ENCODE measurements at places on chromosomes 7 and 10.

GRCh38 chr7:71871446-71871845 lies 540.7 kb downstream of the CALN1 start:
- H3K27ac ChIP-seq = no peak overlapping the region
- no peaks in the 10 kb centered on the region for H3K4me1 ChIP-seq
- no peaks in the 10 kb centered on the region for H3K27me3 ChIP-seq
- no peak for DNase-seq

GRCh38 chr10:23376229-23376655 lies 31.6 kb upstream of the C10orf67 start:
- DNase-seq = no peak
- no peak overlapping the region for H3K4me3 ChIP-seq
- no peaks in the 10 kb centered on the region for H3K4me1 ChIP-seq
- no peaks in the 10 kb centered on the region for H3K27me3 ChIP-seq

- DNase-seq = peak; percentile 46
- H3K36me3 ChIP-seq = no peaks in the 10 kb centered on the region
- no peak overlapping the region for H3K27ac ChIP-seq
- no peaks in the 10 kb centered on the region for H3K4me1 ChIP-seq
- no peaks in the 10 kb centered on the region for H3K27me3 ChIP-seq
- peak overlapping the region; percentile 85 for H3K4me3 ChIP-seq
These were observed 1.3 kb downstream of the ZNRF2 start for GRCh38 chr7:30285536-30286284.

- H3K36me3 ChIP-seq = no peaks in the 10 kb centered on the region
- H3K27ac ChIP-seq = no peak overlapping the region
- no peaks in the 10 kb centered on the region for H3K4me1 ChIP-seq
These were observed 6.1 kb downstream of the CHRM2 start for GRCh38 chr7:136874393-136875032.

DNA sequence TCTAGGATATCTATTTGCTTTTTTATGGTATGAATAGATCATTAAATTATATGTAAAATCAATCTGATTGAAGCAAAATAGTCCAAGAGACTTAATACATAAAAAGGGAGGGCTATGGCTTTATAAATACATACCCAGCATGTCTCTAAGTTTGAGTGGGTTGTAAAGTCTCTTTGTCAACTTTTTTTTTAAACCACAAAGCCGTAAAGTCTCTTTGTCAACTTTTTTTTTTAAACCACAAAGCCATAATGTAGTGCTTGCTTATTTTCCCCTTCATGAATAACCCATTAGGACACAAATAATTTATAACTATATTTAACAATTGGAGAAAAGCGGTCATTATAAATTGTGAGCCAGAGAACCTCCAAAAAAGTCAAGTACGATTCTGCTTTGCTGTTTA lies 5.7 kb downstream of the HECTD2 start:
- no peak overlapping the region for H3K27ac ChIP-seq
- DNase-seq = no peak

- H3K4me1 ChIP-seq = no peaks in the 10 kb centered on the region
- H3K27ac ChIP-seq = no peak overlapping the region
These were observed 94.1 kb upstream of the TMEM26 start for GRCh38 chr10:61547297-61547696.

DNA sequence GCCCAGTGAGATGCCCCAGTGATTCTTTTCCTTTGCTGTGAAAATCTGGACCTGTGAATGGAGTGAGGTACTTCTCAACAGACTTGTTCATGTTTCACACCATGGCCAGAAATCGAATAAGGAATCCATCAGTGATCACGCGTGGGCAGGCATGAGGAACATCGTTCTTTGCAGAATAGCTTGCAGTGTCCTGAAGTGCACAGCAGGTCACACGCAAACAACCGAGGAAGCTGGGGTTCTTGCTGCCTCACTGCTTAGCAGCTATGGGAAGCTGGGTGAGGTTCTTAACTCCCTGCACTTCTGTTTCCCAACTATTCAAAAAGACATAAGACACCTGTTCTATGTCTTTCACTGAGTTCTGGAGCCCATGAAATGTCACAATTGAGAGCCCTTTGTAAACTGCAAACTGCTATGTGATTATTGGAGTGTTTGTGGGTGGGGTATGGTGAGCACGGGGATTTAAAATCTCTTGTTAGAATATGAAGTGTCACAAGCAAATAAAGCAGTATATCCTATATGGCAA lies 253.4 kb downstream of the KIAA1217 start:
- no peak overlapping the region for H3K27ac ChIP-seq
- H3K4me1 ChIP-seq = 0 out of 2 replicates have a peak, but pooled peaks cover 2% of the 10 kb centered on the region
- H3K4me3 ChIP-seq = no peak overlapping the region
- no peak for DNase-seq

DNA sequence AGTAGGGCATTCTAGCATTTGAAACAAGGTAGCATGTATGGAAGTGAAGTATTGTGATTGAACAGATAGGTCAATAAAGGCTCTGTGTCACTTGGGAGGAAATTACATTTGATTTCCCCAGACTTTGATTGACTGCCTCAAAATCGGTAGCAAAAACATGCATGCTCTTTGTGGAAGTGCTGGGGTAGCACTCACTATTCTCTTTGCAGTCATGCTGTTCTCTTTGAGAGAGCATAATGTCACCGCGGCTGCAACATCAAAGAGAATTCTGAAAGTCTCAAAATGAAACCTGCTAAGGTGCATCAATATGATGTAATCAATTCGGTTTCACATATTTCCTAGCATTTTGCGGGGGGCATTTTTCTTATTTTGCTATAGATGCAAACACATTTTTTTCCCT lies 64.2 kb downstream of the ARMC3 start:
- no peaks in the 10 kb centered on the region for H3K27me3 ChIP-seq
- no peaks in the 10 kb centered on the region for H3K4me1 ChIP-seq
- DNase-seq = no peak
- H3K36me3 ChIP-seq = no peaks in the 10 kb centered on the region
- H3K4me3 ChIP-seq = no peak overlapping the region

DNA sequence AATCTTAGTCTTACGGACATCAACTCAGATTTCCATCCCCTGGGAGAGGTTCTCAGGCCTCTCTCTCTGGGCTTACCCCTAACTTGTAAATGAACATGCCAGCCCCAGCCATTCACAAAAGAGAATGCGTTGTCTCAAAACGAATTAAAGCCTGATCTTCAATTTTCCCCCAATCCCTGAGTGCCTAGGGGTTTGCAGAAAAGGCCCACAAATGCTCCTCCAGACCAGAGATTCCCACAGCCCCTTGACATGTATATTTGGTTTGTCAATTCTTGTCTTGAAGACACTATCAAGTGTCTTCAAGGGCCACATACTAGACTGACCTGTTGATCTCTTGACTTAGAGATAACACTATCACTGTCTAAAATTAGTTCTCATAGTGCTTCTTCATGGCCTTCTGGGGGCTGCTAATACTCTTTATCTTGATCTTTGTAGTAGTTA lies 11.9 kb upstream of the HOXA13 start:
- DNase-seq = no peak
- no peak overlapping the region for H3K27ac ChIP-seq
- H3K4me1 ChIP-seq = no peaks in the 10 kb centered on the region
- no peak overlapping the region for H3K4me3 ChIP-seq

DNA sequence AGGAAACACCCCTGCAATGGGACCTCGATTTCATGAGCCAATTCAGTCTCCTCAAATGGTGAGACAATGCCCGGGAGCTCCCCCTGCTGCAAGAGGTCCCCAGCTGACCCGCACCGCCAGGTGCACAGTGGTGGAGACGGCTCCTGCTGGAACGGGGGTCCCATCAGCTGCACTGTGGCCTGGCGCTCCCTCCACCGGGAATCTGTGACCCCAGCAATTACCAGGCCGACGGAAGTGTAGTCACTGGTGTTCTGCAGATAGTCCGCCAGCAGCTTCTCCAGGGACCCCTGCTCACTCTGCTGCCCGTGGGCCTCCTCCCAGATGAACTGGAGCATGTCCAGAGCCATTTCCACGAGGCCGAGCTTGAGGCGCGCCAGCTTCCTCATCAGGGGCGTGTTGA lies 64.9 kb upstream of the NKX6-2 start:
- DNase-seq = peak; percentile 34
- H3K36me3 ChIP-seq = no peaks in the 10 kb centered on the region
- no peaks in the 10 kb centered on the region for H3K27me3 ChIP-seq
- H3K4me3 ChIP-seq = no peak overlapping the region
- H3K27ac ChIP-seq = no peak overlapping the region
- H3K4me1 ChIP-seq = no peaks in the 10 kb centered on the region

- no peaks in the 10 kb centered on the region for H3K4me1 ChIP-seq
- no peak overlapping the region for H3K27ac ChIP-seq
- no peaks in the 10 kb centered on the region for H3K36me3 ChIP-seq
- H3K4me3 ChIP-seq = no peak overlapping the region
These were observed 199.4 kb upstream of the NPVF start for GRCh38 chr7:25427721-25428120.

GRCh38 chr10:124301736-124302135 lies 117.0 kb downstream of the OAT start:
- H3K4me3 ChIP-seq = no peak overlapping the region
- H3K27ac ChIP-seq = no peak overlapping the region
- H3K36me3 ChIP-seq = peaks cover 6% of the 10 kb centered on the region
- no peak for DNase-seq
- no peaks in the 10 kb centered on the region for H3K4me1 ChIP-seq

- H3K36me3 ChIP-seq = no peaks in the 10 kb centered on the region
- H3K27me3 ChIP-seq = no peaks in the 10 kb centered on the region
- no peak for DNase-seq
These were observed 10.1 kb upstream of the HPS1 start for GRCh38 chr10:98456686-98457482.

- no peaks in the 10 kb centered on the region for H3K36me3 ChIP-seq
- no peak overlapping the region for H3K27ac ChIP-seq
These were observed 717.6 kb downstream of the GRM8 start for GRCh38 chr7:126535176-126535575.

DNA sequence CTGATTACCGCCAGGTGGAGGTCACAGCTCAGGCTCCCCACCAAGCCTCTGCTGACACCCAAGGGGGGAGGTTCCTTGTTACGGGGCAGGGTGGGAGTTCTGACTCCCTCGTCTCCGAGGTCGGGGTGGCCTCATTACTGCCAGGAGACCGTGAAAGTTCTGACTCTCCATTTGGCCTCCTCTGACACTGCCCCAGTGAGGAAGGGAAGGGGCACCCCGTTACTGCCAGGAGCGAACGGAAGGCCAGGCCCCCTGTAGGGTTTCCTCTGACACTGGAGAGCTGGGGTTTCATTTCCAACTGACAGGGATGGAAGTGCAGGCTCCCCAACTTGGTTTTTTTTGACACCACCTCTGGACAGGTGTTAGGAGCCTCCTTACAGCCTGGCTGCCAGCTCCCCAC lies 138.1 kb upstream of the EEPD1 start:
- no peaks in the 10 kb centered on the region for H3K27me3 ChIP-seq
- no peaks in the 10 kb centered on the region for H3K4me1 ChIP-seq
- no peak overlapping the region for H3K4me3 ChIP-seq
- DNase-seq = no peak
- no peaks in the 10 kb centered on the region for H3K36me3 ChIP-seq
- H3K27ac ChIP-seq = no peak overlapping the region

GRCh38 chr7:87567052-87567451 lies 33.6 kb downstream of the ABCB1 start:
- H3K27me3 ChIP-seq = no peaks in the 10 kb centered on the region
- H3K4me1 ChIP-seq = peaks cover 3% of the 10 kb centered on the region
- no peak overlapping the region for H3K4me3 ChIP-seq

DNA sequence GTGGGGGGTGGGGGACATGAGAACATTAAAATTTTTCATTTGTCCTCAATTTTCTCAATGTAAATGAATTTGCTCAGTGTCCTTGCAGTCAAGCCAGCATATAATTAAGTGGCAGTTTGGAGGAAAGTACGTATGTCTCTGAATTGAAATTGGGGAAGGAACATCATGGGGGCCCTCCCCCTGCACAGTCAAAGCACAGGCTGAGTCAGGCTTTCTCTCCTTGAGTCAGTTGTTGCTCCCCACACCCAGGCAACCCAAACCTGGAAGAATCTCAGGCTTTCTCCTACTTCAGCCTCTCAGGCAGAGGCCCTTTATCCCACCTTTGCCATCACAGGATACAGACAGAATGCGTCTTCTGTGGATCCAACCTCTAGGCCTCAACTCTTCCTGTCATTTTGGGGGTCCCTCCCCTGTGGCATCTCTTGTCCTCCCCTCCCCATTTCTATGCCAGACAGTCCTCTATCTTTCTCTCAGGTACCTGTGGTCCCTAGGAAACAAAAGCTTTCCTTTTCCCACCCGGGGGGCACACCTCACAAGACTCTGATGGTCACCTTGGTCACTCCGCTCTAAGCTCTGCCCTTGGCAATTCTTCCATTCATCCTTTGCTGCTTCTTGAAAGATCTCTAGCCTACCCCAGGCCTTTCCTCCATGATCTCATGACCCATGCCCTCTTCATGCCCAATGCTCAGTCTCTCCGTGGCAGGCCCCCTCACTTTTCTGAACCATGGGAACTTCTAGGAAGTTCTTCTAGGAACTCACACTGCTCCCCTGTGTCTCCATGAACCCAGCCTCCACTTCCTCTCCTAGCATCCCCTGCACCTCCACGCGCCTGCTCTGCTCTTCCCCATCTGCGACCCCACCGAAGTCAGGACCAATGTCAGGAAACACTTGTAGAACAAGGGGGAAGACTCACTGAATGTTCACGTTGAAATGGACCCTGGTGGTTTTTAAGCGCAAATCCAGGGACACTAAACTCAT lies 40.4 kb downstream of the CREB3L2 start:
- no peak for DNase-seq
- peaks cover 30% of the 10 kb centered on the region for H3K36me3 ChIP-seq
- H3K4me3 ChIP-seq = no peak overlapping the region
- no peaks in the 10 kb centered on the region for H3K27me3 ChIP-seq

DNA sequence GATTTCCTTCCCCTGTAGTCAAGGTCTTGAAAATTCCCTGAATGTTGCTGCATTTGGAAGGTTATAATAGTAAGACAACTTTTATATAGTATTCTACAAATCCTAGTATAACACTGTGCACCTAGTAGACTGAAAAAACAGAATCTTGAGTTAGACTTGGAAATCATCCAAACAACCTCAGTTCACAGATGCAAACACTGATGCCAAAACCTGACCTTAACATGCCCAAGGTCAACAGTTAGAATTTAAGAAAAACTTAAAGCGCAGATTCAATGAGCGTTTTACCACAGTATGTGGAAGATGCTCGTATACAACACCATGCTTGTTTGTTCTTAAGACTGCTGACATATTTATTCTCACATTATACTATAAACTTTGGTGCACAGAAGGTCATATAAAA lies 3.0 kb downstream of the PIP4K2A start:
- no peaks in the 10 kb centered on the region for H3K36me3 ChIP-seq
- H3K27ac ChIP-seq = no peak overlapping the region
- H3K4me3 ChIP-seq = no peak overlapping the region
- no peaks in the 10 kb centered on the region for H3K27me3 ChIP-seq

- no peak for DNase-seq
- no peaks in the 10 kb centered on the region for H3K4me1 ChIP-seq
- H3K36me3 ChIP-seq = peaks cover 10% of the 10 kb centered on the region
- H3K4me3 ChIP-seq = no peak overlapping the region
- H3K27me3 ChIP-seq = no peaks in the 10 kb centered on the region
These were observed 7.8 kb upstream of the KLF6 start for GRCh38 chr10:3792710-3793219.

DNA sequence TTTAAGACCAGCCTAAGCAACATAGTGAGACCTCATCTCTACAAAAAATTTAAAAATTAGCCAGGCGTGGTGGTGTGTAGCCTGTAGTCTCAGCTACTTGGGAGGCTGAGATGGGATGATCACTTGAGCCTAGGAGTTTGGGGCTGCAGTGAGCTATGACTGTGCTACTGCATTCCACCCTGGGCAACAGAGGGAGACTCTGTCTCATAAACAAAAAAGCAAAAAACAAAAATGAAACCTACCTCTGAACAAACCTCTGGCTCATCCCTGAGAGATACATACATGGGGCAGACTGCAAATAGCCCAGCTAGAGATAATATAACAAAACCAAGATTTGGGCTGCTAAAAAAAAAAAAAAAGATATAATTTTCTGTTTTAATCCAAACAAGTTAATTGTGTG lies 19.5 kb downstream of the C10orf67 start:
- no peak overlapping the region for H3K4me3 ChIP-seq
- no peak for DNase-seq
- no peak overlapping the region for H3K27ac ChIP-seq
- H3K4me1 ChIP-seq = no peaks in the 10 kb centered on the region
- H3K27me3 ChIP-seq = no peaks in the 10 kb centered on the region
- no peaks in the 10 kb centered on the region for H3K36me3 ChIP-seq

Data from H9 (cell line).